ENCODE measurements at places on chromosomes 12 and 14. TPM values are rescaled to one million over a fixed set of nuclear protein-coding genes. Genes with fewer than 3 reads are reported as not detected.

KCNH5 gene
- 40.6 TPM for total RNA-seq

MON2 gene
- total RNA-seq, result 109 TPM

STXBP6 gene
- total RNA-seq, result 50.0 TPM

RNU4-1 gene
- total RNA-seq, result 1,721 TPM

BDKRB2 gene
- total RNA-seq, result 2.4 TPM

FGF23 gene
- total RNA-seq, result not detected

NR4A1 gene
- total RNA-seq, result 16.6 TPM

SLC4A8 gene
- total RNA-seq, result 116 TPM

TAS2R30 gene
- total RNA-seq, result 6.6 TPM

RAD9B gene
- 1.2 TPM for total RNA-seq

TMEM179 gene
- 87.6 TPM for total RNA-seq

RAD52 gene
- total RNA-seq, result 29.4 TPM
